ENCODE measurements at places on chromosomes 1 and 21.

- no peak for DNase-seq
These were observed 60.4 kb downstream of the IRF2BP2 start for GRCh38 chr1:234549447-234550021.

DNA sequence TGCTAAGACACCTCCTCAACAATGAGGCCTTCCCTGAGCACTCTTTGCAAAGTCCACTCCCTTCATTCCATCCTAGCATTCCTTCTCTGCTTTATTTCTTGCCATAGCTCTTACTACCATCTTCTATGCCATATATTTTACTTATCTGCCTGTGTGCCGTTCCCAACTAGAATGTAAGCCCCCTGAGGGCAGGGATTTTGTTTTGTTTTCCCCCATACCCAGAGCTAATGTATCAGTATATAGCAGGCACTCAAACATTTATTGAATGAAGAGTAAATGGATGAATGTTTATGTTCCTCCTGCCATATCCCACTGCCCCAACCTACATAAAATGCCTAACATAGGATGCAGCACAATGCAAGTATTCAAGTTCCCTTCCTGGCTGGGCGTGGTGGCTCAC is 14.9 kb upstream of the PPP1R15B start:
- no peak for DNase-seq

DNA sequence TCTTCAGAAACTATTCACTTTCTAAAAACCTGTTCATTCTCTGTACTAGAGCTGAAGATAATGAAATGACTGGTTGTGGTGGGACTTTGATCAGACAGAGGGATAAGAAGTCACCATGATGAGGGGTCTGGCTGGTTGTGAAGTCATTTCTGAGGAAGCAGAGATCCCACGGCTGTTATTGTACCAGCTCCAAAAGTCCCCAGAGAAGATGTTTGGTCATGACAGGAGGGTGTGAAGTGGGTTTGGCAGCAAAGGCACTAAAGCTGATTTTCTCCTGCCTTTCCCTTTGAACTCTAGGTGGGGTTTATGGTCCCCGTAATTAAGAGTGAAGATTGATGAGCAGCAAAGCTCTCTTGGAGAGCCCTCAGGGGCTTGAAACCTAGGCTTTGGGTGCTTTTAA is 103.1 kb upstream of the CACHD1 start:
- DNase-seq: no peak

DNA sequence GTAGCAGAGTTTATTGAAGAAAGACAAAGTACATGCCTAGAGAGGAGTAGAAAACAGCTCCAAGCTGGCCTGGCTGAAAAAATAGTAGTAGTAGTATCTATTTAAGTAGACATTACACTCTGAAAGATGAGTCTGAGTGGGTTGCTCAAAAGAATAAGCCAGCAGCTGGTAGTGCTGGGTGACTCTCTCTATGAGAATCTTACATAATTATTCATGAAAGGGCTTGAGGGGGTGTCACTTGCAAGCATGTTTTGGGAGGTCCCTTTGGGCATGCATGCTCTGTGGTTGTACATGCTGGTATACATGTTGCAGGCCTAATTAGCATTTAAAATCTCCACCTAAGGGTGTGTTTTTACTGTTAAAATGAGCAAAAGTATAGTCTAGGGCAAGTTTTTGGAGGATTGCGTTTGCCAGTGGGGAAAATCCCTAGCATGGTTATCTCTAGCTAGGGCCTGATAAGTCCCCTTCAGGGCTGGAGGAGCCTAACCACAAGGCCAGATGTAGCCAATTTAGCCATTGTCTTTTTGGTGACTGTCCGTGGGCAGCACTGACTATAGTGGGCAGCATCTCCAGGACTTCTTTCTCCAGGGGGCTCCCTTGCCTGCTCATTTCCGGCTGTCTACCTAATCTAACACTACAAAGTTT is 11.0 kb upstream of the FCGR2A start:
- no peak for DNase-seq

DNA sequence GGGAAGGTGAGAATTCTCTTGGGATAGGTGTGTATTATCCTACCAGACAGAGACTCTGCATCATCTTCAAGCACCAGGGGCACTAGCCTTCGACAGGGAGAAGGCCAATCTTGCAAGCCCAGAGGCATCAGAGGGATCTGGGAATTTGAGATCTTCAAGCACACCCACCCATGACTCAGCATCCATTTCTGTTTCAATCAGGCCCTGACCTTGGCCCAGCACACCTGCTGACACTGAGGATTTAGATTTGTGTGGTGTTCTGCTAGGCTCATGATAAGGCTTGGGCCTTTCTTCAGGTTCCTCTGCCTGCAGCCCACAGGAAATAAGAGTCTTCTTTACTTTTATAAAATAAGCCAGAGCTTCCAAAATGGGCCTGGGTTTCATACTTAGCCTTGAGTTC is 6.6 kb upstream of the PCP4 start:
- no peak for DNase-seq

- no peak for DNase-seq
These were observed 106.3 kb upstream of the LYPLAL1 start for GRCh38 chr1:219067350-219067712.

DNA sequence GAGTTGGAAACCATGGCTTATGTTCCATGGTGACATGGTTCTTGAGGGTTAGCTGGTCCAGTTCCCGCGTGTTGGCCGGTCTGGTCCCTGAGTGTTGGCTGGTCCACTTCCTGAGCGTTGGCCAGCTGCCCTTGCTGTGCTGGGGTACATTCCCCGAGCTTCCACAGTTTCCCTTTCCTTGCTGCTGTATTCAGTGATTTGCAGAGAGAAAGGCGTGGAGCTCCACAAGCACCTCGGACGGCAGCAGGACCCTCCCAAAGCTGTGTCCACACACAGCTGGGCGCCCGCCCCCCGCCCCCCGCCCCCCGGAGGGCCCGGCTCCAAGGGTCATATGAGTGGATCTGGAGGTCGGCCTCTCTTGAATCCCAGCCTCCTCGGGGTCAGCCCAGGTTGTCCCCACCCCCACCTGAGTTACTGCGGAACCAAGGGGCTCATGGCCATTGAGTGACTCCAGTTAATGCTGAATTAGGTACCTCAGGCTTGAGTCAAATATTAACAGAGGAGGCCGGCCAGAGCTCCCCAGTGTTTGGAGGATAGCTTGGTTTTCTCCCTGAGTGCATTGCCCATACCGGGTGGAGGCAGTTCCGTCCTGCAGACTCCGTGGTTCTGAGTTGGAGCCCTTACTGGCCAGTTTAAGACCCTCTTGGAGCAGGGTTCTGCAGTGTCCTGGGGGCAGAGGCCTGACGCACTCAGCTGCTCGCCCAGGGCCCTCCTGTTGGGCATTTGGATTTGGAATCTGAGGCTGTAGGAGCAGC is 18.4 kb downstream of the COL18A1 start:
- no peak for DNase-seq

DNA sequence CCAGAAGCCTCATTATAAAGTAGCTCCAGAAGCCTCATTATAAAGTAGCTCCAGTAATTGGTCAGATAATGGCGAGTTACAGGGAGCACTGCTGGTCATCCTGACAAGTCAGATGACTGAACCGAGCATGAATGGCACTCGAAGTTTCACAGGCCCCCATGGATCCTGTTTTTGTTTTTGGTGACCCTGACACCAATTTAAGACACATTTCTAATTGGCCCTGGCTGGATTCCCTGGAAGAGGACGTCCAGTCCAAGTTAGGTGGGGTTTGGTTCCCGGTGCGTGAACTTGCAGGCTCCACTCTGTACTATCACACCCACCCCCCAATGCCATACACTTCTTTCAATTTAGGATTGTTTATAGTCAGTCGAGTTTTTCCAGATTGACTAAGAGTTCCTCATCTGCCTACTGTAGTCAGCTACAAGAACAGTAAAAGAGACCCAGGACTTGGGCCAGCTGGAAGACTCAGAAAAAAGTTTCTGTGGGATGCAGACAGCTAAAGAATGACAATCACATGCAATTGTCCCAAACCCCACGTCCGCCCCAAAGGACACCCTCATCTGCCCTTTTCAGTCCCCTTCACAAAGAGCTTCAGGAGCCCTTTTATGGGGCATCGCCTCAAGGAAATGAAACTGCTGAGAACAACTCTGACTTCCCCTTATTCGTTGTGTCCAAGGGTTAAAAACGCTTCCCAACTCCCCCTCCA is 2.7 kb downstream of the DHRS3 start:
- DNase-seq: no peak

DNA sequence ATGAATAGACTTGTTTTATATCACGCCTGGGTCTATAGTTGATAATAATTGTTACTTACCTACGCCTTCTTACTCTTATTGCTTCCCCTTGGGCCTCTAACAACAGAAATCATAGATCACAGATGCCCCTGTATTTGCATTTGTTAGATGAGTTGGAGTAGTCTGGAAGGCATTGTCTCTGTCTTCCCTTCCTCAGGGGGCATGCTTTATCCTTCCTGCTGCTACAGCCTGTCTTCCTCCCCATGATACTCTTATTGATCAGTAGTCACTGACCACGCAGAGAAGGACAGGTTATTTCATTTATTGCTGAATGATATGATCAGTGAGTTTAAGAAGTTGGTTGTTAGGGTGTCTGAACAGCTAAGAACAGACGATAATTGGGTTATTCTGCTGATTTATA is 98.4 kb downstream of the DNM3 start:
- DNase-seq: peak; percentile 36

DNA sequence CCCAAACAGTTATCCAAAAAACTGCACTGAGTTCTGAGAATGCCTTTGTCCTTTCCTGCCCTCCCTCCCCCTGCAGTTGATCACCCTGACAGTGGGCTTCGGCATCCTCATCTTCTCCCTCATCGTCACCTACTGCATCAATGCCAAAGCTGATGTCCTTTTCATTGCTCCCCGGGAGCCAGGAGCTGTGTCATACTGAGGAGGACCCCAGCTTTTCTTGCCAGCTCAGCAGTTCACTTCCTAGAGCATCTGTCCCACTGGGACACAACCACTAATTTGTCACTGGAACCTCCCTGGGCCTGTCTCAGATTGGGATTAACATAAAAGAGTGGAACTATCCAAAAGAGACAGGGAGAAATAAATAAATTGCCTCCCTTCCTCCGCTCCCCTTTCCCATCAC is 8.8 kb upstream of the NHLH1 start:
- DNase-seq: no peak

- DNase-seq: no peak
These were observed 32.8 kb upstream of the ZNF281 start for GRCh38 chr1:200442537-200443156.

DNA sequence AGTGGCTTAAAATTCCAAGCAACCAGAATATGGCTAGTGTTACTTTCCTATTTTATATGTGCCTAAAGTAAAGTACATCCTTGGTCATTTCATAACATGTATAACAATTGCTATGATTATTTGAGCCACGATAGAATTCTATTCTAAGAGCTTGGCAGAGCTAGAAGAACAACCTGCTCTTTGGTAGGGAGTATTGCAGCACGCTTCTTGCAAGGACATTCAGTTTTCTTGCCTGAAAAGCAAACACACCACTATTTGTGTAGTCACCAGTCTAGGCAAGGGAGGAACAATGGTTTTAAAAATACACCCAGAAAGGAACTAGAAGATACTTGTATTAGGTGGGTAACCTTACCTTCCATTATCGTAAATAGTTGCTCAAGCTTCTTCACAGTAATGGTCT is 51.5 kb downstream of the CNST start:
- DNase-seq: no peak

DNA sequence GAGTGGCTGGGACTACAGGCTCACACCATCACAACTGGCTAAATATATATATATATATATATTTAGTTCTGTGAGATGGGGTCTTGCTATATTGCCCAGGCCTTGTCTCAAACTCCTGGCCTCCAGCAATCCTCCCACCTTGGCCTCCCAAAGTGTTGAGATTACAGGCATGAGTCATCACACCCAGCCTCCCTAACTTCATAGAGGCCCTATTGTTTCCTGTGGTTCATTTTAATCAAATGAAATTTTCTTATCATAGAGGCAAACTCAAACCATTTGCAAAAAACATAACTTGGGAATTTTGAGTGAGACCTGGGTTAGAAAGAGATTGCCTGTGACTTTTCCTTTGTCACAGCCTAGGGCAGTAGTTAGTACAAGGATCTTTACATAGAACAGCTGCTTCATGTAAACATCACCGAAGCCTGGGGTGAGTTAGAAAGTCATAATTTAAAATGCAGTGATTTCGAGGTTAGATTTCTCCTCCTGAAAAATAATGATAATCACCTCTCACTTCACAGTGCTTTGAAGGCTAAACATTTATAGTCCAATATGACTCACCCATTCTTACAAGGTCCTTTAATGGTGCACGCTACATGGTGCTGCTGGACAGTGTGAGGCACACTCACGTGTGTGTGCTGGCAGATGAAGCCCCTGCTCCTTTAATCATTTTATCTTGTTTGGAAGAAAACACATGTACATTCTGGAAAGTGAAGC is 188.9 kb downstream of the RHOU start:
- no peak for DNase-seq

GRCh38 chr1:167429612-167430011 is 88.7 kb downstream of the CD247 start:
- no peak for DNase-seq

- DNase-seq: no peak
These were observed 10.4 kb downstream of the CAMTA1 start for GRCh38 chr1:6795661-6796060.

GRCh38 chr1:208141610-208142192 is 102.5 kb downstream of the PLXNA2 start:
- no peak for DNase-seq

- DNase-seq: peak; percentile 93
These were observed 44.0 kb downstream of the PLPP3 start for GRCh38 chr1:56535362-56535761.

DNA sequence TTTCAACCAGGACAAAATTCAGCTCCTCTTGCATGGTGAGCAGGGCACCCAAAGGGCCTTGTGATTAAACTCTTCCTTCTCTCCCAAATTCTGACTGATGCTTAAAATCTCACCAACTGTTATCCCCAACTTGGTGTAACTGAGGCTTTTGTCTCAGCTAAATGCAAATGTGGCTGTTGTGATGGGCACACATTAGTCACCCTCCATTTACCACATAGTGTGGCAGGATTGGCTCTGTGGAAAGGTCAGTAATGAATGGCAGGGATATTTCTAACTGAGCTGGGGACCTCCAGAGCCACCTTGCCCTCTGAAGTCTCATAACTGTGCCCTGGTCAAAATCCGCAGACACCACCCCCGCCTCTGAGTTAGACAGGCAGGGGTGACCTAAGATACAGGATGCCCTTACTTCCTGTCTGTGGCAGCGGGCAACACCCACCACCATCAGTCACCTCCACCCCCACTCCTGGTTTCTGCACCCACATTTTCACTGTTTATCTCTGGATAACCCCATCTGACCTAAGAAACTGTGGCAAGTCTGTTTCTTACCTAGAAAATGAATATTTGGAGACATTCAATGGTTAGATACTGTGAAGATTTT is 25.4 kb upstream of the RGS16 start:
- no peak for DNase-seq

- no peak for DNase-seq
These were observed 27.9 kb upstream of the EFHD2 start for GRCh38 chr1:15381805-15382204.

DNA sequence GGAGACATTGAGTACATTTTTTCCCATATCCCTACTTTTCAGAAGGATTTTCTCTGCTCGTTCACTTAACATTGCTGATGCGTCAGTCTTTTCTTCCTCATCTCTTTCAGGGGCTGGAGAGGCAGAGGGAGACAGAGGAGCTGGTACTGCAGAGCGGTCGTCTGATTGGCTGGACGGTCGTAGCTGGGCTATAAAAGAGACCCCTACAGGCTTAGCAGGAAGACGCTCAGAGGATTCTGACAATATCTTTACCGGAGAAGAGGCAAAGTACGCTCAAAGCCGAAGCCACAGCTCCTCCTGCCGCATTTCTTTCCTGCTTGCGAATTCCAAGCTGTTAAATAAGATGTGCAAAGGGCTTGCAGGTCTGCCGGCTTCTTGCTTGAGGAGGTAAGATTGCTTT is at the start of gene RGS4:
Gene RGS4, plus strand, starts transcription at position 220 of the 400 bp plus-strand sequence. Its CDS starts 124 bp downstream, at position 344.
- DNase-seq: peak; percentile 95

GRCh38 chr21:18991846-18992245 is 588.3 kb upstream of the TMPRSS15 start:
- DNase-seq: no peak

Data from GM23338 (cell line).